MM.1S (cell line): ENCODE measurements at places on chromosomes 7 and 10.

DNA sequence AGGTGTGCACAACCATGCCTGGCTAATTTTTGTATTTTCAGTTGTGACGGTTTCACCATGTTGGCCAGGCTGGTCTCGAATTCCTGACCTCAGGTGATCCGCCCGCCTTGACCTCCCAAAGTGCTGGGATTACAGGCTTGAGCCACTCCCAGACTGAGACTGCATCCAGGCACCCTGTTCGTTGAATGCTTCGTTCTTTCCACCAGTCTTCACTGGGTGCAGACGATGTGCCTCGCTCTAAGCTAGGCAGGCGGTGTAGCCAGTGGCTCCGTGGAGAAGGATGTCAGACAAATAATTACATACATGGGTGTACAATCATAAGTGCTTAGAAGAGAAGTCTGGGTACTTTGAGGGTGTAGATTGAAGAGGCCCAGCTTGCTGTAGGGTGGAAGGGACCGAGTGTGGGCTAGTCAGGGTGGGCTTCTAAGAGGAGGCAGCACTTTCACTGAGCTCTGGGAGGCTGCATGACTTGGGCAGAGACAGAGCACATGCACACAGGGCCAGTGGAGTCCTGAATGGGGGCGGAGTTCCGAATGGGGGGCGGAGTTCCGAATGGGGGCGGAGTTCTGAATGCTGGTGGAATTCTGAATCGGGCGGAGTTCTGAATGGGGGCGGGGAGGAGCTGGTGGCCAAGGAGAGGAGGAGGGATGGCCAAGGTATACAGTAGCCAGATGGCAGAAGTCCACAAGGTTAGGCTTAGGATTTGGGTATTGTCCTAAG lies 74.3 kb downstream of the COL26A1 start:
- no peak overlapping the region for H3K4me3 ChIP-seq
- H3K4me1 ChIP-seq, result peaks cover 5% of the 10 kb centered on the region; the same call in 1 of the 2 replicates
- no peak overlapping the region for H3K27ac ChIP-seq
- peaks cover 53% of the 10 kb centered on the region for H3K27me3 ChIP-seq

DNA sequence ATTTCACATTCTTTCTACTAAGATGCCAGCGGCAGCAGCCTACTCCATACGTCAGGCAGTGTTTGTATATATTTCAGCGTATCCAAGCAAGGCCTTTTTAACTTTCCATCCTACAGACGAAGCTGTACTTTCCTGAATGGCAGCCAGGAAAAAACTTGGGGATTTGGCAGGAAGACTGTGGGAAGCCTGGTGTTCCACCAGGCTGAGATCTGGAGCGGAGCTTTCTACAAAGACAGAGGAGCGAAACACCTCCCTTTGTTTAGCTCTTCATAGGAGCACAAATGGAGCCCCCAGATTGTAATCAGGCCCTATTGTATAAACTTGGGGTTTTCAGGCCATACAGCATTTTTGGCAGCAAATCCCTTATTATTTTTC lies 143.8 kb downstream of the TES start:
- H3K4me3 ChIP-seq, result no peak overlapping the region
- DNase-seq, result no peak
- H3K4me1 ChIP-seq, result no peaks in the 10 kb centered on the region; the same call in 1 of the 2 replicates
- H3K27me3 ChIP-seq, result no peaks in the 10 kb centered on the region

DNA sequence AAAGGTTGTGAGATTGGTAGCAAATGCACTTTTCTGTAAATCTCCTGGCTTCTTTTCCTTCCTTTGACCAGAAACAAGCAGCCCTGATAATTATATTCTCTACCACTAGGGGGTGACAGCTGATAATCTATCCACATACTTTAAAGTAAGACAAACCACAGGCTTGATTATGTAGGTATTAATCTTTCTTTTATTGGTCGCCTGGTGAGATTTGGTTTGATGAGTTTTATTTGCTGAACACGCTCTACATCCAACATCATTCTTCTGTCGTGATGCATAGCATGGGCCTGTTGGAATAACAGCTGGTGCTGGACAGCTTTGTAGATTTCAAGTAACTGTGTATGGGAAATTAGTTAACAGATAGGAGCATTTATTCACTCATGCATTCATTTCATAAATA lies 63.5 kb downstream of the ZNF365 start:
- H3K4me1 ChIP-seq, result no peaks in the 10 kb centered on the region
- H3K27ac ChIP-seq, result no peak overlapping the region
- no peak overlapping the region for H3K4me3 ChIP-seq

DNA sequence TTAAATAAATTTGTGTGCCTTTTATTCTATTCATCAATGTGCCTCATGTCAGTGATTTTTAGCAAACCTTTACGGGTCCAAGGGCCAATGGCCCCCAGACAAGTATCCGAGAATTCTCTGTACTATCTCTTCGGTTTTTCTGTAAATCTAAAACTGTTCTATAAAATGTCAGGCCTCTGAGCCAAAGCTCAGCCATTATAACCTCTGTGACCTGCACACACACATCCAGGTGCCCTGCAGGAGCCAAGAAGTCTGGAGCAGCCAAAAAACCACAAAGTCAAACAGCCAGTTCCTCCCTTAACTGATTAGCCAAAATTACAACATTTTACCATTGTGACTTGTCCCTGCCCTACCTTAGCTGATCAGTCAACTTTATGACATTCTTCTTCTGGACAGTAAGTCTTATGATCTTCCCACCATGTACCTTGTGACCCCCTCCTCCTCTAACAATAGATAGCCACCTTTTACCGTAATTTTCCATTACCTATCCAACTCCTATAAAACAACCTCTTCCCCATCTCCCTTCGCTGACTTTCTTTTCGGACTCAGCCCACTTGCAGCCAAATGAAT lies 363.8 kb downstream of the SEMA3D start:
- H3K4me1 ChIP-seq, result no peaks in the 10 kb centered on the region
- no peaks in the 10 kb centered on the region for H3K36me3 ChIP-seq
- no peak overlapping the region for H3K27ac ChIP-seq
- H3K4me3 ChIP-seq, result no peak overlapping the region
- no peaks in the 10 kb centered on the region for H3K27me3 ChIP-seq

DNA sequence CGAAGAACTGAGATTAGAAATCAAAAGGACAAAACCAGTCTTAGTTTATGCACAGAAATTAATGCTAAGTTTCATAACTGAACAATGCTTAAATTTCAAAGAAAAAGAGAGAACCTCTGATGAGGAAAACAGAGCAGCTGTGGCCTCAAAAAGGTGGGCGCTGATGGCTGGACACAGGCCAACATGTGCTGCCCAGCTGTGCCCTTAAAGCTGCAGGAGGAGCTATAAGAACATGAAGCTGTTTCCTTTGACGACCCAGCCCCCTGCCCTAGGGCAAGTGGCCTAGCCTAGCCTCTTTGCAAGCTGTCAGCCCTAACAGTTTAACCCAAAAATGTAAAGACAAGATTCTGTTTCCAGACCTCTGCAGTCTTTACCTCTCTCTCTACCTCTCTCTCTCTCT lies 107.7 kb downstream of the GRID1 start:
- H3K36me3 ChIP-seq, result no peaks in the 10 kb centered on the region
- H3K4me1 ChIP-seq, result no peaks in the 10 kb centered on the region
- no peak overlapping the region for H3K27ac ChIP-seq
- no peak overlapping the region for H3K4me3 ChIP-seq

DNA sequence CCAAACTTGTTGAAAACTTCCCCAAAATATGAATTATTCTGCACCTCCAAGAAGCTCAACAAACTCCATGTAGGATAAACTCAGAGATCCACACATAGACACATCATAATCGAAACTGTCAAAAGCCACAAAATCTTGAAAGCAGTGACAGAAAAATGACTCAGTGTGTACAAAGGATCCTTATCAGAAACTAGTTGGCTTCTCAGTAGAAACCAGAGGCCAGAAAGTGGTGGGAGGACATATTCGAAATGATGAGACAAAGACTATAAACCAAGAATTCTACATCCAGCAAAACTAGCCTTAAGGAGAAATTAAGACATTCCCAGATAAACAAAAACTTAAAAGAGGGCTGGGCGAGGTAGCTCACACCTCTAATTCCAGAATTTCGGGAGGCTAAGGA lies 38.5 kb downstream of the MCMBP start:
- no peaks in the 10 kb centered on the region for H3K27me3 ChIP-seq
- no peak overlapping the region for H3K4me3 ChIP-seq
- peaks cover 26% of the 10 kb centered on the region; the same call in 1 of the 2 replicates for H3K36me3 ChIP-seq

GRCh38 chr7:137634356-137634755 lies 212.4 kb downstream of the DGKI start:
- no peak for DNase-seq
- no peak overlapping the region for H3K4me3 ChIP-seq
- no peaks in the 10 kb centered on the region for H3K36me3 ChIP-seq
- H3K27me3 ChIP-seq, result no peaks in the 10 kb centered on the region
- H3K4me1 ChIP-seq, result no peaks in the 10 kb centered on the region
